ENCODE measurements at places on chromosomes 4 and X.

DNA sequence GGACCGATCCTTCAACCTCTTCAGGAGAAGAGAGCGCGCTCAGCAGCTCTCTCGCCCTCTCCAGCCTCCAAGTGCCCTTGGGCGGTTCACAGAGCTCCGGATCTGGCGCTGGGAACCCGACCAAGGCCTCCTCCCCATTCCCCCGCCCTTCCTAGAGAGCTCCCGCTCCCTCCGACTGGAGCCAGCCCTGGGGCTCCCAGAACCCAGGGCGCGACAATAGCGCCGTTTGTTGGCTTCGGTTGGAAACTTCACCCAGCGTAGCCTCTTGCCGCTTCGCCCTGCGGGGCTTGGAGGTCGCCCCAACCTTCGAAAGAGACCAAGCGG, 3.1 kb upstream of the SOX3 start:
- DNase-seq = no peak

DNA sequence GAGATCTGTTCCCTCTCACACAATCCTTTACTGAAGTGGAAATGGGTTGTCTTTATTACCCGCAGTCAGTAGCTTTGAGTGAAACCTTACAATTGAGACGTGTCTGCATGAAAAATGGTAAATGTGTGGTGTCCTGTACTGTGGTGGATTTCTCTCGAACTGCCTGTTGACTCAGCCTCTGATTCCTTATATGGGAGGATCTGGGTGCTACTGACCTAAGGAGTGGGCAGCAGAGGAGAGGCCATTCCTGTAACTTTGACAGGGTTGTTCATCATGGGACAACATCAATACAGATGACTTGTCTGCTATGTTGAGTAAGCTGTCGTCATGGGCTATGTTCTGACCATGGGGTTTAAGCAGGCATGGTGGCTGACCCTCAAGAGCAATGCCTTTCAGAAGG, 159.6 kb upstream of the WDR1 start:
- no peak for DNase-seq

- no peak for DNase-seq
These were observed 115.8 kb upstream of the FAT4 start for GRCh38 chr4:125198916-125199315.

DNA sequence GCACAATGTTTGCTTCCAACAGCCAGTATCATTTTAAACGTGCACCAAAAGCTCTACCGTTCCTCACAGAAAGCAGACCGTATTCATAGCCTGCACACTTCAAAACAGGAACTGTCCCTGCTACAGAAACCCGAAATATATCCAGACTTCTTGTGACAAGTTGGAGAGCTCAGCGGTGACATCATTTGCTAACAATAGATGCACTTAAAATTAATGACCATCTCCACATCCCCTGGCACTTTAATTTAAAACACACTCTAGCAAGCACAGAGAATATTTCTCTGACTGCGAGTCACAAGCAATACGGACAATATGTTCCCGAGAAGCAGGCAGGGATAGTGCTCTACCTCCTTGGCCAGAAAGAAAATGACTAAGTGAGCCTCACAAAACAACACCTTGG, 2.5 kb downstream of the NYX start:
- no peak for DNase-seq

DNA sequence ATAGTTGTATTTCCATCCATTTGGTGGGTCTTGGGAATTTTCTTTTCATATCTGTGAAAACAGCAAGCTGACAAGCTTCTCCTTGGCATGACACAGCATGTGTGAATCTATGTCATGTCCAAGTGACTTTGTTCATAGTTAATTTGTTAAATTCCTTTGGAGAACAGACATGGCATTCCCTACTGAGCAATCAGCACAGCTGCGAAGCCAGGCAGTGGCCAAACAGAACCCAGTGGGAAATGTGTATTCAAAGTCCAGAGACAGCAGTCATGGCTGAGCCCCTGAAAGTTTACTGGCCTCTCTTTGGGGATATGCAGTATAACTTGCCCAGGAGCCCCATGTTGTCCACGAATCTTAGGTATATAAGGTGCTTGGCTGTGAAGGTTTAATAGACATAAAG, 474.7 kb downstream of the NKX6-1 start:
- DNase-seq = no peak

GRCh38 chr4:141132709-141133145, 542 bp downstream of the RNF150 start:
- no peak for DNase-seq

DNA sequence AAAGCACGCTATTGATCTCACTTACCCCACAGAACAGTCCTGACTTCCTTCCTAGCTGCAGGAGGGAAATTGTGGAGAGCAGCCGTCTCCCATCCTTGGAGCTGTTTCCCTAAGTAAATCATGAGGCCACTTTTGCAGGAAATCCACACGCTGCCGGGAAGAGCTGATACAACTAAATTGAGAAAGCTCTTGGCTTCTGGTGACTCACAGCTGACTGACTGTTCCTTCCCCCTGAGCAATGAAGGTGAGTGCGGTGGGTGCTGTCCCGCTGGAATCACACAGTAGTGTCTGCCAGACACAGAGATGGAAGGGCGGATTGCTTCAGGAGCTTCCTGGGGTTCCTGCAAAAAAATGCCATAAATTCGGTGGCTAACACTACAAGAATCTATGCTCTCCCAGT, 268.9 kb downstream of the ASMT start:
- no peak for DNase-seq

DNA sequence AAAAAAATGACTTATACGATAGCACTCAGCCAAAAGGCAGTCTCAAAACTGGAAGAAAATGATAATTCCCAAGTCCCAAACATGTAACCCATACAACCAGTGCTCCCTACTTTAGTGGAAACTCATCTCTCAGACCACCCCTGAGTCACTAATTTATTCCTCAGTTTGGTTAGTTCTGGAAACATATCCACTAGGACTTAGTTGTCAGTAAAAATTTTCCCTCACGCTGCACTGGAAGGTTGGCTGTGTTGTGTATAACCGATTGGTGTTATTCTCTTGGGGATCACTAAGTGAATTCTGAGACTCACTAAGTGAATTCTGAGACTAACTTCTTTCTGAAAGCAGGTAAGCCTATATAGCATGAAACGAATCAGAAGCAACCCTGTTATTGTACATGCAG, 48.5 kb upstream of the GAB1 start:
- DNase-seq = no peak

DNA sequence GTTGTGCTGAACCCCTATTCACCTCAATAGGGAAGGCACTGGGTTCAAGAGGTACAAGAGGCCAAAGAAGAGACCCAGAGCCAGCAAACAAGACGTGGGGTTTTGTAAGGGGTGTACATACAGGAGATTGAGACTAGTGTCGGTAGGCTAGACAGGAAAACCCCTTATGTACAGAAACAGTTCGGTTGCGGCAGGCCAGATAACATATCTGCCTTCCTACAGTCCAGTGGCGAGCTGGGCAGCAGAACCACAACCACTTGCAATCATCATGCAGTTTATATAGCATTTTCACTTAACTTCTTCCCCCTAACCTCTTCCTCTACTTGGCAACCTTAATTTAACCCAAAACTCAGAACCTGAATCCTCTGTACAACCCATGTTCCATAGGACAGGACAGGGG, 422.2 kb downstream of the PDHA2 start:
- no peak for DNase-seq

GRCh38 chr4:18130256-18130655, 108.7 kb upstream of the LCORL start:
- DNase-seq = no peak

GRCh38 chr4:142126890-142127497, 490.6 kb downstream of the IL15 start:
- DNase-seq = peak; percentile 48

DNA sequence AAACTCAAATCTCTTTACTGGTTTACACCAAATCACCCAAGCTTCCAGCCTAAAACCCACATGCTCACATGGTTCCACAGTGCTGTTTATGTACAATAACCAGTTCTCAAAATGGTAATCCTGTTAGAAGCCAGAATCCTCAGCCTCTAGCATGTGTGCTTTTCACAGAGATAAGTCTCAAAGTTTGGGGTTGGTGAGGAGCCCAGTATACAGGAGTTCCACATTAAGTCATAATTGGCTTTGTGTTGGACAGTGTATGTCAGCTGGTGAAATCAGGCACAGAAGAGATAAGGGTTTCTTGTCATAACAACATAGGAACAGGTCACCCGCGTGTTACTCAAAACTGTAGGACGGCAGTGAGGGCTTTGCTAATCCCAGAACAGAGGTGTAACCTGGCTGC, at the start of gene TRIML1:
Gene TRIML1, plus strand, starts transcription at position 301 of the 400 bp plus-strand sequence. CDS start 118 bp downstream, outside the sequence.
- no peak for DNase-seq

GRCh38 chr4:55635282-55635681, 816 bp downstream of the NMU start:
- no peak for DNase-seq

- no peak for DNase-seq
These were observed 113.8 kb upstream of the WDR17 start for GRCh38 chr4:175951794-175952193.

GRCh38 chr4:44368413-44369167, 80.0 kb downstream of the KCTD8 start:
- DNase-seq = no peak

- DNase-seq = no peak
These were observed 49.2 kb upstream of the MND1 start for GRCh38 chr4:153295131-153295755.

DNA sequence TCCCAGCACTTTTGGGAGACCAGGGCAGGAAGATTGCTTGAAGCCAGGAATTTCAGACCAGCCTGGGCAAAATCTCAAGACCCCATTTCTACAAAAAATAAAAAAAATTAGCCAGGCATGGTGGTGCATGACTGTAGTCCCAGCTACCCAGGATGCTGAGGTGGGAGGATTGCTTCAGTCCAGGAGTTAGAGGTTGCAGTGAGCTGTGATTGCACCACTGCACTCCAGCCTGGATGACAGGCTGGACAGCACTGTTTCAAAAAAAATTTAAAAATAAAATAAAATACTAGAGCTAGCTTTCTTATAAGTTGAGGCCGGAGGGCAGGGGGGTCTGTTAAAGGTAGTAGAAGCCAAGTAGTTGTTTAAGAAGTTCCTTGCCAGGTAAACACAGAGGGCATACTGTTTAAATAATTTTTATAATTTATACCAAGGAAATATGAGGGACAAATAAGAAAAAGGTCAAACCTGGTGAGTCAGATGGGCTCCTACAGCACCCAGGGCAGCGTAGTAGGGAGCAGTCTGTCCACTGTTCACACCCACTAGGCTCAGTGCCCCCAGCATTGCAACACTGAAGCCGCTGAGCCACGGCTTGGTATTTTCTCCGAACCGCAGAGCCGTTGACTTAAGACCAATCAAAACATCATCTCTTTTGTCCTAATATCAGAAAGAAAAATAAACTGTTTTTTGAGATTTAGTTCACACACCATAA, 17.3 kb downstream of the COQ2 start:
- no peak for DNase-seq

DNA sequence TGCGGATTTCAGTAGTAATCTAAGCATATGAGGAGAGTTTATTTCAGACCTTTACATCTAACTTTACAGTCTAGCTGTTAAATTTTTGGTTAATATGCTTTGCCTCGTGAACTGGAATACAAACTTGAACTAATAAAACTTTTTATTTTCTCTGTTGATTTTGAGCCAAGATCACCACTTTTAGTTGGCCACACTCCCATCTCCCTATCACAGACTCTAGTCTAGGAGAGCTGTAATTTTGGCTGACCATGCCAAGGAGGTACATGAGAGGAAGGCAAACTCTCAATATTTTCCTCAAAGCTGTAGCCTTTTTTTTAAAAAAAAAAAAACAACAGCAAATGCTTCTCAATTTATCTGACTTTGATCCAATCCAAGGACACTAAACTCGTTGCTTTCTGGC, 597.5 kb upstream of the PCDH7 start:
- DNase-seq = no peak

GRCh38 chr4:121400632-121401031, 19.8 kb upstream of the QRFPR start:
- DNase-seq = no peak

DNA sequence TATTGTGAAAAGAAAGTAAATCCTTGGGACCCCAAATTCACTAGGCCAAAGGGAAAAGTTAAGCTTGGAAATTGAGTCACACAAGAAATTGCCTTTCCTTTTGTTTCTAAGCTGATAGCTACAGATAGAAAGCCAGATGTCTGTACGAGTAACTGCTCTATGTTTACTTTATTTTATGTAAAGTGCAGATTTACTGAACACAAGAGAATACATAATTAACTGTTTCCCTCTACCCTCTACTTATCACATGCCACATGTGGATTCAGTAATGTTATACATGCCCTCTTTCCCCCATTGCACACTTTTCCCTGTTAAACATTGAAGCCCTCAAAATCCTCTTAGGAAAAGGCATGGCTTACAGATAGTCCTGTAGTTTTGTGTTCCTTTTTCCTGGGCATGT, 16.5 kb upstream of the TDO2 start:
- no peak for DNase-seq

- no peak for DNase-seq
These were observed 52.3 kb upstream of the TNIP3 start for GRCh38 chr4:121216461-121216860.

GRCh38 chrX:47649781-47650163, 591 bp downstream of the ELK1 start:
- no peak for DNase-seq

DNA sequence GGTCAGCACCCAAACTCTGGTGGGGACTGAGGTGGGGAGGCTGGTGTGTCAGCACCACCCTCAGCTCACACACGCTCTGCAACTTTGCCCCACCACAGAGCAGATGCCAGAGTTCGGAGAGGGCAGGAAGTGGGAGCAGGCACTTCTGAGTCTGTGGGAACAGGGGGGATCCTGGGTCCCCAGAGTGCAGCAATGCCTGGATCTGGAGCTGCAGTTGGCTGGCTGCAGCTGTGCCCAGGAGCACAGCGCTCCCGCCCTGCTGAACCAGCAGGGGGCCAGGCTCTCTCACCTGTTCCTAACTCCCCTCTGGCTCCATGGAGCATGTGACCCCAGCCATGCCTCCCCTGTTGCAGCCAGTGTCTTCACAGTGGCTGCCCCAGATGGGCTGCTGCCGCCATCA, 252.4 kb downstream of the SPOCK3 start:
- DNase-seq = no peak

- DNase-seq = no peak
These were observed 5.6 kb upstream of the STPG2 start for GRCh38 chr4:98148856-98149255.

DNA sequence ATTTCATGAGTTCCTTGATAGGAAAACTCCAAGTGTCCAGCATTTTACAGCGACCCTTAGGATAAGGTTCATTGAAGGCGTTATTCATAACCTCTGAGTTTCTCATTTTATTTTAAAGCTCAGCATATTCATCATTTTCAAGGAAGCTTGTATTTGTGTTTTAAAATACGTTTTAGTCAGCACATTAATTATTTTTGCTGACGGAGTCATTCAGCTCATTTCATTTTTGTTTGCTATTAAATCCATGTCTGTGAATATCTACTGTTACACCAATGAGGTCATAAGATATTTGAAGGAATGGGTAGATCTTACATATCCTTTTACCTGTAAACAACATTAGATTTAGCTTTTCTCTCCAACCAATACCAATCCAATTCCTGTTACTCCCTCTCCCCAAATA, 1766.3 kb upstream of the PCDH10 start:
- DNase-seq = no peak
